PC-9 (cell line): ENCODE measurements at places on chromosomes 11 and 22. TPM values are rescaled to one million over a fixed set of nuclear protein-coding genes. Genes with fewer than 3 reads are reported as not detected.

DNA sequence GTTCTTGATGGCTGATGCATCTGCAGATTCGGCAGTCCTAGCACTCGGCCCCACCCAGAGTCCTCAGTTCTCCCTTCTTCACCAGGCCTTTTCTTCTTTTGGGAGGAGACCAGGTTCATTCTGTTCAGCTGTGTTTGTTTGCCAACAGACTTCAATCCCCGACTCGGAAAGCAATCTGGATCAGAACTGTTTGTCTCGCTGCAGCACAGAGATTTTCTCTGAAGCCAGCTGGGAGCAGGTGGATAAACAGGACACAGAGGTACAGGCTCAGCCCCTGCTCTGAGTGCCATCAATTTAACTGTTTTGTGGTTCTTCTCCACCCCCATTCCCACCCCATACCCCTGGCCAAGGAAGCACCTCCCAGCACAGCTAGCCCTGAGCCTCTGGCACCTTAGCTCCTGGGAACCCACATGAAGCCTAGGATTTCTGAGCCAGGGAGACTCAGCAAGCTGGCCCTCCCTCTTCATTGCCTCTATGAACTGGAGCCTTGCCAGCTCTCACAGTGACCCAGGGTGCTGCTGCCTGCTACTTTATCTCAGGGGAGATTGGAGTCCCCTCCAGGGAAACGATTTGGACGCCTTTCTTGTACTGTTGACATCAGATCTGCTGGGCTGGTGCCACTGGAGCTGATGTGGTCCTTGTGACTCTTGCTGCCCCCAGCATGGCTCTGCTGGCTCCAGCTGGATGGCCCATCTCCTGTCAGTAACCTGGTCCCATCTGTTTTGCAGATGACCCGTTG lies 58.2 kb upstream of the HORMAD2 start:
- no peak for DNase-seq
- no peak overlapping the region for H3K4me3 ChIP-seq
- no peaks in the 10 kb centered on the region for H3K27me3 ChIP-seq

DNA sequence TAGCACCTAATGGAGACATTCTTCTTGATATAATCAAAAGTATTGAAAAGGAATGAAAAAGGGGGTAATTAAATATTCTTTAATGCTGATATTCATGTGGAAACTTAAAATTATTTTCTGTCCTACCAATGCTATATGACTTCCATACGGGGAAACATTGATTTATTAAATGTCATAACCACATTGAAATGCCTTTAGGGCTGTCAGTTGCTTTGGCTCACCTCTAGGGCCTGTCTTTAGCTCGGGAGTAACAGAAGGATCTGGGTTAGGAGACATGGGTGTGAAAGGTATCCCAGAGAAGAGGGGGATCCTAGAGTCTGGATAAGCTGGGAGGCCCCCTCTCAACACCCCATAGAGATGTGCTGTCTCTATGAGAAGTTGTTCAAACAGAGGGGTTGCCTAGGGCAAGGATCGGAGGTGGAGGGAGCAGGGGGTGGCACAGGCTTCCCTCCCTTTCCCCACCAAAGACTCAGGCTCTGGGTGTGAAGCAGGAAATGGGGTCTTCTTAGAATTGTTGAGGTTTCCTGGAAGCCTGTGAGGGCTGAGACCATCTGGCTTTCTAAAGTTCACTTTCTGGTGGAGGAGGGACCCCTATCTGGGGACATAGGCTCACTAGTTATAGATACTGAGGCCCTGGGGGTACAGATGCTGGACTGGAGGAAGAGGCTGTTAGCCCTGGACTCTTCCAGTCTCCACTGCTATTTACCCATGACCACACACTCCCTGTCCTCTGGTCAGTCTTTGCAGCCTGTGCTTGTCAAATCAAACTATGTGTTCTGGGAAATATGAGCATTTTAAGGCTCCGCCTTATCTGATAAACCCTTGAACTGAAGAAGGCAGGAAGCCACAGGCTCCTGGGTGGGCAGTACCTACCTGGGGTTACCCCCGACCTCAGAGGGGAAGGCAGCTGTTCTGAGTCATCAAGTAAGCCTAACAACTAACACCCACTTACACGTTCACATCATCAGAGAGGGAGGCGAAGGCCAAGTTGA lies 55.8 kb upstream of the RRAS2 start:
- peak overlapping the region; percentile 43 for H3K27ac ChIP-seq
- DNase-seq = peak; percentile 69
- peaks cover 58% of the 10 kb centered on the region for H3K4me1 ChIP-seq

DNA sequence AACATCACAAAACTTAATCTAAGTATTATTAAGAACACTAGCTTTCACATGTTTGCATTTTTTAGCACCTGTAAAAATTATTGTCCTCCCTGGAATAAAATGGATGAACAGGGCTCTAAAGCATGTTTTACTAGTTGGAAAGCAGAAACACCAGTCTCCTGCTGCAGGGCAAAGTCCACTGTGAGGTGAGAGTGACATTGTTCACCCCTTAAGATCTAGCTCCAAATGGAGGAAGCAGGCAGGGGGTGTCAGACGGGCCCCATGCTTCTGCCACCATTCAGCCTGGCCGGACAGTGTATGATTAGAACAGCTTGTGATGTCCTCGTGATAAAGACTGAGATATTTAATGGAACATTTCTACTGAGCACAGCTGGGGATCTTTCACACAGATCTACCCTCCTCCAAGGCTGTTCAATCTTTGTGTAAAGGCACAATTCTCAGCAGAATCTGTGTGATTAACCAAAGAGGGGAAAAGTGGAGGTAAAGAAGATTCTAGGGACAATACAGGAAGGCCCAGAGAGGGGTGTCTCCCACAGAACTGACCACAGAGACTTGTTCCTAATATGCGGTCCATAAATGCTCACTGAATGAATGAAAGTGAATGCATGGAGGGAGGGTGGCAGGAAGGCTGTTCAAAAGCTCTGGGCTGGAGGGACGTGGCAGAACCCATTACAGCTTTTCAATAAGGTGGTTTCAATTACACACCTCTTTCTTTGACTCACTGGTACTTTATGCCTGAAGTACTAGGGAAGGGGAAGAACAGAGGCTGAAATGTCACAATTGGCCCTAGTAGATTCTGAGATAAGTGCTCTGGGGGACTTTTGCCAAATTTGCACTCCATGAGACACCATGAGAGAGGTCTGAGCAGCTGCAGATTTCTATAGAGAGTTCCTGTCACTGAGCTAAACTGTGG lies 239.1 kb upstream of the ARHGAP20 start:
- H3K36me3 ChIP-seq = no peaks in the 10 kb centered on the region
- H3K27me3 ChIP-seq = no peaks in the 10 kb centered on the region
- no peaks in the 10 kb centered on the region for H3K4me1 ChIP-seq
- H3K27ac ChIP-seq = no peak overlapping the region

- peaks cover 12% of the 10 kb centered on the region for H3K4me1 ChIP-seq
- H3K36me3 ChIP-seq = peaks cover 15% of the 10 kb centered on the region; the same call in 1 of the 2 replicates
- peak; percentile 94 for DNase-seq
- H3K27ac ChIP-seq = peak overlapping the region; percentile 57
- no peaks in the 10 kb centered on the region for H3K27me3 ChIP-seq
Observed at GRCh38 chr11:117907276-117908108, 21.7 kb downstream of the TMPRSS13 start.

DNA sequence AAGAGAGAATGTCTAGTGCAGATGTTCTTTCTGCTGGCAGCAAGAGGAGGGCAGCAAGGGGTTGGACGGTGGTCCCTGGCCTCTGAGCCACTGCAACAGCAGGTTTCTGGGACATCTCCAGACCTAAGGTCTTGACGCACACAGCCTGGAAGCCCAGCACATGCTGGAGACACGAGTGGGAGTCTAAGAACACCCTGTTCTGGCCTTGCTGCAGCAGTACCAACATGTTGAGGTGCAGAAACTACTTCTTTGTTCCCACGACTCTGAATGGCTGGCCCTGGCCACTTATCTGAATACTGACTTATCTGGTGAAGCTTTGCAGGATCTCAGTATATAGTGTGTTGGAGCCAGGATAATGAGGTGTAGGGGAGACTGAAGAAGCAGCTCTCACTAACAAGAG lies 6.8 kb downstream of the MICAL2 start:
- H3K4me1 ChIP-seq = peaks cover 51% of the 10 kb centered on the region
- no peaks in the 10 kb centered on the region; the same call in 1 of the 2 replicates for H3K36me3 ChIP-seq
- H3K27me3 ChIP-seq = no peaks in the 10 kb centered on the region
- H3K27ac ChIP-seq = no peak overlapping the region

The TRIM34 gene
- 3.8 and 7.5 TPM in 2 replicates for total RNA-seq
